ENCODE measurements at places on chromosomes 13 and 19.
A peak's percentile ranks its signal among the peaks of the same experiment; 100 is the strongest.

DNA sequence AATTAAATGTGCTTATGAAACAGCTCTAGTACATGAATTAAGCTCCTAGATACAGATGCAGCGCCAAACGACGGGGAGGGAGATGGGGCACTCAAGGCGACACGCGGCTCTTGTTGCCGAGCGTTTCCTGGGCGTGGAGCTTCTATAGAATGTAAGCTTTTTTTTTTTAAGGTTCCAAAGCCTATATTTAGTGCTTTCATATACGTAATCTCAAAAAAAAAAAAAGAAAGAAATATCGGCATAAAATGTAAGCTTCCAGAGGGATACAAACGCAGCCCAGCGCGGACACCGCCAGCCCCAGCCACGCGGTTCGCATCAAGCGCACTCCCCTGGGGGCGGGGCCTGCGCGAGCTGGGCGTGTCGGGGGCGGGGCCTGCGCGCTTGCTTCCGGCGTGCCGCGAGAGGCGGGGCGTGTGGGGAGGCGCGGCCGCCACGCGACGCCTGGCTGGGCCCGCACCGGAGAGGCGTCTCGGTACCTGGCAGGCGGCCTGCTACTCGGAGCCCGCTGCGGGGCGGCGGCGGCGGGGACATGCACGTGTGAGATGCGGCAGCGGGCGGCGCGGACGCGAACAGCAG lies at the start of gene URI1:
Gene URI1 (plus strand): TSS at position 412 of the 576 bp plus-strand sequence. CDS start 309 bp downstream, outside the sequence.
- peak; percentile 94 for DNase-seq

- DNase-seq, result no peak
These were observed 5.7 kb upstream of the SIX5 start for GRCh38 chr19:45774765-45775164.

DNA sequence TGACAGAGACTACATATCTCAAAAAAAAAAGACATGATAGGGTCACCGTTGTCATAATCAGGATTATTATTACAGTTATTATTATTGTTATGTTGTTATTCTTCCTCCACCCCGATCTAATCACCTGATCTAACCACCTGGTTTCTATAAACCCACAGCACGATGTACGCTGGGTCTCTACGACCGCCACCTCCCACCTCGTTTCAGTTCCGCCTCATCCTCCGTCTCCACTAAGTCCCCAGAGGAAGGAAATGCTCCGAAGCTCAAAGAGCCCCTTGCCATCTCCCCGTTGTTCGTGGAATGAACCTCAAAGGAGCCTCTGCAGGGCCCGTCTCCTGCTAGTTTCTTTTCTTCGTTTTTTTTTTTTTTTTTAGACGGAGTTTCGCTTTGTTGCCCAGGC lies 15.9 kb upstream of the MEIS3 start:
- DNase-seq, result no peak

DNA sequence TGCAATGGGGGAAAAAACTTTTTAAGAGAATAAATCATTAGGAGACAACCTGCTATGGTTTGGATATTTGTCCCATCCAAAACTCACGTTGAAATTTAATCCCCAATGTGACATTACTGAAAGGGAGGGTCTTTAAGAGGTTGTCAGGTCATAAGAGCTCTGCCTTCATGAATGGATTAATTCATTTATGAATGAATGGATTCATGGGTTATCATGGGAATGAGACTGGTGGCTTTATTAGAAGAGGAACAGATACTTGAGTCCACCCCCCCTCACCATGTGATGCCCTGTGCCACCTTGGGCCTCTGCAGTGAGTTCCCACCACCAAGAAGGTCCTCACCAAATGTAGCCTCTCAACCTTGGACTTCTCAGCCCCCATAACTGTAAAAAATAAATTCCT lies 37.0 kb upstream of the DCT start:
- DNase-seq, result no peak

GRCh38 chr13:77065461-77066147 lies 38.6 kb upstream of the FBXL3 start:
- DNase-seq, result no peak

Data from GM18507 (cell line).